Activated T-helper 1 cell treated with anti-CD3 and anti-CD28 coated beads, Interleukin-12 subunit alpha, Interleukin-12 subunit beta, Interleukin-2, Interleukin-4 antibody, amounts not matched to agents 30 ng/mL and 10 ng/mL and 1 ng/mL, durations not matched to agents 14 hours and 24 hours and 36 hours (primary cell): ENCODE measurements at places on chromosomes 2 and 18. TPM values are rescaled to one million over a fixed set of nuclear protein-coding genes. Genes with fewer than 3 reads are reported as not detected.

- no peak for DNase-seq
Measured at GRCh38 chr18:67241299-67241698, 275.2 kb downstream of the DSEL start.

- DNase-seq: no peak
Measured at GRCh38 chr2:1736997-1737480, 7.3 kb downstream of the PXDN start.

DNA sequence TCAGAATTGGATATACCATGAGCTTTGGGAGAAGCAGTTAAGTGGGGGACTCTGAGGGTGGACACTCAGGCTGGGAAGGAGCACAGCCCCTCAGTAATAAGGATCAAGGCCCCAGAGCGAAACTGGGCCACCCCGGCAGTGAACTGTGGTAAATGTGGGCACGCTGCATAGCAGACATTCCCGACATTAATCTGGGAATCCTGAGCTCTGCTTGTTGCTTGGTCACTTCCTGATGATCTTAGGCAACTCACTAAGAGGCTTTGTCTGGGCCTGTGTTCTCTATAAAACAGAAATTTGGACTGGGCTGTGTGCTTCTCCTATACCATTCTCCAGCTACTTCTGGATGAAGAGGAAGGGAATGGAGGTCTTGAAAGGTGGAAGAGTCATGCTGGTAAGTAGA is 4.8 kb downstream of the TGFBRAP1 start:
- DNase-seq: no peak

FIGN gene
- not detected in 2 replicates for total RNA-seq

DNA sequence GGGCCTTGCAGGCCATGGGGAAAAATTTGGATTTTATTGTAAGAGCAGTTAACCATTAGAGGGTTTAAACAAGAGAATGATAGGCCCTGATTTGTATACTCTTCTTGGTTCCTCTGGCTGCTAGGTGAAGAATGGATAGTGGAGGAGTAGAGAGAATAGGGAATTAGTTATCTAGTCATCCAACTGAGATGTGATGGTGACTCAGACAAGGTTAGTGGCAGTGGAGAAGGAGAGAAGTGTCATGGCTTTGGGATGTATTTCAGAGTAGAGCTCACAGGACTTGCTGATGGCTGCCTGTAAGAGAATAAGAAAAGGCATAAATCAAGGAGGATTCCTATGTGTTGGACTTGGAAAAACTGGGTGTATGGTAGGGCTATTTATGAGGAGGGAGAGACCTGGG is 169.4 kb downstream of the PLCL1 start:
- DNase-seq: no peak
